ENCODE measurements at places on chromosomes 3 and 15. TPM values are rescaled to one million over a fixed set of nuclear protein-coding genes. Genes with fewer than 3 reads are reported as not detected.

WNT7A gene
- total RNA-seq, result not detected

RRP9 gene
- total RNA-seq, result 38.6 TPM

RHO gene
- not detected for total RNA-seq

CCR3 gene
- not detected for total RNA-seq

GABRA5 gene
- total RNA-seq, result 8.3 TPM

GRK7 gene
- not detected for total RNA-seq

CBLB gene
- total RNA-seq, result 20.1 TPM

IGSF11 gene
- not detected for total RNA-seq

MINDY4B gene
- total RNA-seq, result not detected

KLHL18 gene
- 38.9 TPM for total RNA-seq

TMCO5A gene
- total RNA-seq, result not detected

GOLGA8Q gene
- total RNA-seq, result 0.18 TPM

GRIP2 gene
- under 0.01 TPM for total RNA-seq

Data from IMR-90 (cell line).